HCT116 (cell line): ENCODE measurements at places on chromosomes 13 and 19. TPM values are rescaled to one million over a fixed set of nuclear protein-coding genes. Genes with fewer than 3 reads are reported as not detected.

CELF5 gene
- total RNA-seq = 2.5 TPM

ZNF525 gene
- 10.2 TPM for total RNA-seq

KDELR1 gene
- total RNA-seq = 212 TPM

CYP4F8 gene
- not detected for total RNA-seq

NLRP5 gene
- total RNA-seq = 0.30 TPM

GPR4 gene
- 0.10 TPM for total RNA-seq

SYNGR4 gene
- total RNA-seq = 0.49 TPM

GRCh38 chr13:94112731-94113130, 366.8 kb downstream of the DCT start:
- no peak overlapping the region for H3K4me3 ChIP-seq
- no peaks in the 10 kb centered on the region for H3K27me3 ChIP-seq
- no peak overlapping the region for H3K27ac ChIP-seq

DNA sequence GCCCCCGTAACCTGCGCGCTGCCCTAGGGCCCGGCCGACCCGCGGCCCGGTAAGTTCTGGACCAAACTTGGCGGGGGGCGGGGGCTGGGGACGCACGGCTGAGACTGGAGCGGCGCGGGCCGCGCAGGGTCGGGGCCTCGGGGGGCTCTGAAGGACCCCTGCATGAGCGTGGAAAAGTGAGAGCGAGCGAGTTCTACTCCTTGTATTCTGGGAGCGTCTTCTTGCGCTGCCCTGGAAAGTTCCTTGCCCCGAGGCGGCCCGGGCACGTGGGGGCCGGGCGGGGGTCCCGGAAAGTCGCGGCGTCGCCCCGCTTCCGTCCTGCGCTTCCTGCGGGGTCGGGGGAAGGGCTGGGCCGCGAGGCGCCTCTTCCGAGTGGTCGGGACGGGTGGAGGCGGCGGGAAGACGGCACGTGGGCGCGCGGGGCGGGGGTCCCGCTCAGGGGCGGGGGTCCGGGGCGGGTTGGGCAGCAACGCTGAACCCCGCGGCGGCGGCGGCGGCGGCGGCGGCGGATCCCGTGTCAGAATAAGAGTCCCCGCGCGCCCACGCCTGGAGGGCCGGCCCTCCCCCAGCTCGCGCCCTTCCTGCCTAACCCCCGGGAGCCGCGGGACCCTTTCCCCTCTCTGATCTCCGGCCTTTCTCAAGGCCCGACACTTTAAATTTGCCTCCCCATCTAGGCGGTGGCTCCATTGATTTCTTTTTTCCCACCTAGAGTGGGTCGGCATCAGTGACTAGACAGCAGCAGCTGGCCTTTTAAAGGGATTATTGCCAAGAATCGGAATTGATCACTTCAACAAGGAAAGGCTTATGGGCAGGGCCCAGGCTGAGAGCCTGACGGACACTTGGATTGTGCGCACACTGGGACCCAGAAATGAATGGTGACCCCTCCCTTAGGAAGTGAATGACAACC, 749 bp downstream of the GATAD2A start:
- no peaks in the 10 kb centered on the region for H3K27me3 ChIP-seq
- no peaks in the 10 kb centered on the region for H3K36me3 ChIP-seq
- peak overlapping the region; percentile 81 for H3K27ac ChIP-seq
- peak overlapping the region; percentile 68 for H3K4me3 ChIP-seq
- peaks cover 59% of the 10 kb centered on the region for H3K4me1 ChIP-seq

DNA sequence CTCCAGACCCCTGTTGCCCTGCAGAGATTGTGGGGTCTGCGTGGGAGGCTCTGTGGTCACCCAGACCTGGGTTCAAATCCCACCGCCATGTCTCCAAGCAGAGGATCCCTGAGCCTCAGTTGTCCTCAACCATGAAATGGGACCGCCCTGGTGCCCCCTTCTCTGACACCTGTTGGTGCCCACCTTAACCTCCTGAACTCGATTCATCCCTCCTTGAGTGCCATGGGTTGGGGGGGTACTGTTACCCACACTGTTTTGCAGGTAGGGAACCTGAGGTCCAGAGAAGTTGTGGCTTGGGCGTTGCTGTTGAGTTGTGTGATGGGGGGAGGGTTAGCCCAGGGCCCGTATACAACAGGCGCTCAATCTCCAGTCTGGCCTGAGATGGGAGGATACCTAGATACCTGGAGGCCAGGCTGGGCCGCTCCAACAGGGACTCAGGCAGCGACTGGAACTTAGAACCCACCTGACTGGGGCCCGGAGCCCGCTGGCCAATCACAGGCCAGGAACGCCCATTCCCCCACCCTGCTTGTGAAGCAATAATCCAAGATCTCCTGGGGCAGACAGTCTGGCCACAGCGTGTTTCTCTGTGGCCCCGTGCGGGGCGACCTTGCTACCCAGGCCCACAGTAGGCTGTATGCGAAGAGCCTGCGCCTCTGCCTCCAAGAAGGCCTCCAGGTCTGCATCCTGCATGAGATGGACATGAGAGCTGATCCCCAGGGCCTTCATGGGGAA, 2.8 kb downstream of the ARID3A start:
- H3K4me3 ChIP-seq = no peak overlapping the region
- H3K27ac ChIP-seq = no peak overlapping the region; the same call in 1 of the 2 replicates
- peaks cover 48% of the 10 kb centered on the region for H3K4me1 ChIP-seq
- H3K36me3 ChIP-seq = 0 out of 2 replicates have a peak, but pooled peaks cover 4% of the 10 kb centered on the region
- no peaks in the 10 kb centered on the region for H3K27me3 ChIP-seq

- no peaks in the 10 kb centered on the region for H3K4me1 ChIP-seq
- H3K27me3 ChIP-seq = no peaks in the 10 kb centered on the region
- no peak overlapping the region for H3K27ac ChIP-seq
- H3K36me3 ChIP-seq = no peaks in the 10 kb centered on the region
- no peak overlapping the region for H3K4me3 ChIP-seq
- no peak for DNase-seq
These were observed 153.8 kb downstream of the KCTD12 start for GRCh38 chr13:76732367-76732766.

DNA sequence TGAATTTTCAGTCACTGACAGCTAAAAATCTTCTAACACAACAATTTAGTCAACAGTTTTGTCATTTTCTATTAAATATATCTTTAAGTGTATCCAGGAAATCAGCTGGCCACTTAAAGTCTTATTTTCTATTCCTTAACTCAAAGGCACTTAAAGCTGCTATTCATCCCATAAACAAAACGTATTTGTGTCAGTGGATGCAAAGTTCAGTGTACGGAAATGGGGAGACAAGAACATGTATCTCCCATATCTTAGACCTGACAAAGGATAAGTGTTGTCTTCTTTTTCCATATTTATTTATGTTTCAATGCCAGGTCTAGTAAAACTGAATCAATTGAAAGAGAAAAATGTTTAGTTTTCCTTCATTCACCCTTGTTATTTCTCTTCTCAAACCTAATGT, 409.8 kb upstream of the KLHL1 start:
- no peak overlapping the region for H3K4me3 ChIP-seq
- H3K27ac ChIP-seq = no peak overlapping the region
- no peaks in the 10 kb centered on the region for H3K27me3 ChIP-seq
- no peaks in the 10 kb centered on the region for H3K36me3 ChIP-seq

DNA sequence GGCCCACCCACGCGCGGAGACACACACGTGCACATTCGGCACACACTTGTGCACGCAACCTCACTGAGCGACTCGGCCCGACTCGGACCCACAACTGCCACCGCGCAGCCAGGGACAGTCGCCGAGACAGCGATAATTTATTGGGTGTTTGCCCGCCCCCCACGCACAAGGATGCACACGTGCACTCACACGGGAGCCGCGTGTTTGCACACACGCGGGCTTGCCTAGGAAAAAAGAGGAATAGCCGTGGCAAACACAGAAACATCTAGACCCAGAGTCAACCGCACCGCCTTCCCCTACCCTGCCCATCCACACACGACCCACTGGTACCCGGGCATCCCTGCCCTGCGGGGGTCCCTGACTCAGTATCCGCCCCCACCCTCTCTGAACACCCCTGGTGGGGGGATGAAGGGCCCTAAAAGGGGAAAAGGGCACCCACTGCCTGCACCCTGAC, 1.1 kb upstream of the SSBP4 start:
- peak overlapping the region; percentile 92 for H3K4me3 ChIP-seq
- no peaks in the 10 kb centered on the region for H3K36me3 ChIP-seq
- peak overlapping the region; percentile 98 for H3K27ac ChIP-seq
- H3K27me3 ChIP-seq = no peaks in the 10 kb centered on the region

DNA sequence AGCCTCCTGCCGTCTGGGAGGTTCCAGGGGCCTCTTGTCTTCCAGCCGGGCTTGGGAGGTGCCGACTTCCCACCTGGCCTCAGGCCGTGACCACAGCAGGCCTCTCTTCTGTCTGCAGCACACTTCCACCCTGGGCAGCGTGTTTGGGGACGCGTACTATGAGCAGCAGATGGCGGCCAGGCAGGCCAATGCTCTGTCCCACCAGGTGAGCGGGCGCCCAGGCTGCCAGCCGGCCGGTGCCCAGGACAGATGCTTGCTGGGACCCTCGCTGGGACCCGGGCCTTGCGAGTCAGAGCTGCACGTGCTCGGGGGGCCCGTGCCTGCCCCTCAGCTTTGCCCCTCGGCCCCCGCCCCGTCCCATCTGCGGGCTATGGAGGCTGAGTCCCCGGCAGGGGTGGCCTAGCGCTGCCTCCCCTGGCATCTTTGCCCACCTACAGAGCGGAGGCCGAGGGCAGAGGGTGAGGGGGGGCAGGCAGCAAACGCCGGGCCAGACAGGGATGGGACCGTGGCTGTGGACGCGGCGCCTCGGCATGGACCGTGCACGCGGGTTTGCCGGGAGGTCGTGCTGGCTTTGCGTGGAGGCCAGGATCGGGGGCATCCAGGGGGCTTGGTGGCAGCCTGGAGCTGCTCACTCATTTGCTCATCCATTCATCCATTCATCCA, 16.2 kb downstream of the COMP start:
- no peaks in the 10 kb centered on the region for H3K36me3 ChIP-seq
- H3K4me3 ChIP-seq = no peak overlapping the region
- H3K27ac ChIP-seq = no peak overlapping the region
- no peak for DNase-seq

DNA sequence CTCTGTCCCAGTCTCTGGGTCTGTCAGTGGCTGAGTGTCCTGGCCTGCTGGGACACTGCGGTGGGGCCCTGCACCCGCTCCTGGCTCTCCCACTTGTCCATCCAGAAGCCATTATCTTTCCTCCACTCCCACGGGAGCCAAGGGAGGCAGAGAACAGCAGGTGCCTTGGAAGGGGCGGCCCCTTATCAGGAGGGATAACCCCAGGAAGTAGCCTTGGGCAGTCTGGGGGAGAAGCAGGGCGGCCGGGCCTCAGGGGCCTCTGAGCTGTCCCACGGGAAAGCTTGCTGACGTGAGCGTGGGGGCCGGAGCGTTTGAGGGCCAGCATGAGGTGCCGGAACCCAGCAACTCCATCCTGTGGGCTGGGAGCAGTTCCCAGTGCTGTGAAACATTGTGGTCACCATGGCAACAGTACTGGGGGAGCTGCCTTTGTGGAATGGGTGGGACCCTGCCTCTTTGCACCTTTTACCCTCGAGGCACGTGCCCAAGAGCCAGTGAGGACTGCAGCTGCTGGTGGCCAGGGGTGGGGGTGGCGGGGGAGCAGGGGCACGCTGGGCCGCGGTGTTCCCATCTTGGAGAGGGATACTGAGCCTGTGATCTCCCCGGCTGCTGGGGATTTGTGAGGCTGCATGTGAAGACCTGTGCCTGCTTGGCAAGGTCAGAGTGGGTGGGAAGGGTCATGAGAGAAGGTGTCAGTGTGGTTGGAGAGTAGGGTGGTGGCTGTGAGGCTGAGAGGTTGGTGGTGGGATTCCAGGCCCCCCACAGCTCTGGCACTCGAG, 20.9 kb downstream of the KLHL26 start:
- H3K27ac ChIP-seq = no peak overlapping the region
- peaks cover 25% of the 10 kb centered on the region for H3K4me1 ChIP-seq
- no peak overlapping the region for H3K4me3 ChIP-seq
- H3K36me3 ChIP-seq = no peaks in the 10 kb centered on the region

DNA sequence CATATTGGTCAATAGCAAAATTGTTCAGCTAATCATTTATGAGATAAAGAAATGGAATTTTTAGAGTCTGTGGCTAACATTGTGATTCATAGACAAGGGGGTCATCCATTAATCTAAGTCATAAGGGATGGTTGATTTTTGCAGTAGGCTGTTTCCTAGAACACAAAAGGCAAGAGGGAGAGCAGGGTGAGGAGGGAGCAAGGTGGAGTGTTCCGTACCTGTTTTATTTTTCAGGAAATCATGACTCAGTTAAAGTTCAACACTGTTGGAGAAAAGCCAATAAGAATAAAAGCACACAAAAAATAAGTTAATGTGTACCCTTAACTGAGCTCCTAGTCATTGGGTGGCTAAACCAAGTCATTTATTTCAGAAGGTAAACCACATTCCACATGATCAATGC, 512.4 kb upstream of the ATXN8OS start:
- no peaks in the 10 kb centered on the region for H3K4me1 ChIP-seq
- no peaks in the 10 kb centered on the region for H3K27me3 ChIP-seq
- DNase-seq = no peak
- no peaks in the 10 kb centered on the region for H3K36me3 ChIP-seq
- H3K27ac ChIP-seq = no peak overlapping the region

GRCh38 chr13:34620074-34620850, 321.8 kb upstream of the NBEA start:
- no peak overlapping the region for H3K4me3 ChIP-seq
- H3K27ac ChIP-seq = no peak overlapping the region
- H3K36me3 ChIP-seq = no peaks in the 10 kb centered on the region
- no peaks in the 10 kb centered on the region for H3K27me3 ChIP-seq
- no peak for DNase-seq

- no peak overlapping the region for H3K27ac ChIP-seq
- DNase-seq = no peak
- H3K4me3 ChIP-seq = no peak overlapping the region
- H3K4me1 ChIP-seq = no peaks in the 10 kb centered on the region
- H3K27me3 ChIP-seq = no peaks in the 10 kb centered on the region
These were observed 154.9 kb upstream of the TRPC4 start for GRCh38 chr13:38024431-38024830.

- no peaks in the 10 kb centered on the region for H3K27me3 ChIP-seq
- no peaks in the 10 kb centered on the region for H3K4me1 ChIP-seq
- H3K27ac ChIP-seq = no peak overlapping the region
- no peak for DNase-seq
These were observed 8.7 kb upstream of the GGACT start for GRCh38 chr13:100597253-100597652.

GRCh38 chr19:17332677-17333581, 1.7 kb downstream of the ANO8 start:
- no peaks in the 10 kb centered on the region for H3K27me3 ChIP-seq
- peak; percentile 96 for DNase-seq
- H3K4me3 ChIP-seq = peak overlapping the region; percentile 54
- H3K27ac ChIP-seq = peak overlapping the region; percentile 91

DNA sequence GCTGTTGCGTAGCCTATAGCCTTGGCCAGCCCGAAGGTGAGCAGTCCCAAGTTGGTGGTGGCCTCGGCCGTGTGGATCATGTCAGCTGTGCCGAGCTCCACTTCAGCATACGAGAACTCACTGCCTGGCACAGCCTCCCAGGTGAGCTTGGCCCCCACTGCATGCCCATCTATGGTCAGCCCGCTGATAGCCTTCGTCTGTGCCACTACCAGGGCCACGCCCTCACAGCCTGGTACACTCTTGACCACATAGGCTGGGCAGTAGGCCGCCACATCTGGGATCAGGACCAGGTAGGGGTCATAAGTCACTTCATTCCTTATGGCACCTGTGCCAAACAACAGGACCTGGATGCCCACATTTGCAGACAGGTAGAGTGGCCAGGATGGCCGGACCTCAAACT, 7.4 kb downstream of the FCGBP start:
- no peaks in the 10 kb centered on the region for H3K27me3 ChIP-seq
- H3K4me1 ChIP-seq = no peaks in the 10 kb centered on the region
- H3K36me3 ChIP-seq = no peaks in the 10 kb centered on the region
- no peak overlapping the region for H3K27ac ChIP-seq
